ENCODE measurements at places on chromosomes 5 and 9.

GRCh38 chr9:108634672-108635462 is 220.9 kb downstream of the ACTL7B start:
- no peak for DNase-seq

DNA sequence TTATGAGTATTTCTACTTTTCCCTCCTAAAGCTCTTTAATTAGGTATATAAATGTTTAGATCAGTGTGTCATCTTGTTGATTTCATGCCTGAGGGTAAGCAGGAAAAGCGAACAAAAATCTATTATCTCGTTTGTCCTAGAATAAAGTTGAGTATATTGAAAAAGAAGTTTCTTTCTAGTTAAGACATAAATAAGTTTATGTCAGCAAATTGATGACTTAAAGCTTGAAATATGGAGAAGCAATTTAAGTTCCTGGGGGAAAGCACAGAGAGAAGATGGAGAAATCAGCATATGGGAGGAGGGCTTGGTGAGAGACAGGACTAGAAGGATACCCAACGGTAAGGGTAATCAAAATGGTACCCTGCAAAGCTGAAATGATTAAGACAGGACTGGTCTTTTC is 813.4 kb downstream of the MTRR start:
- no peak for DNase-seq

DNA sequence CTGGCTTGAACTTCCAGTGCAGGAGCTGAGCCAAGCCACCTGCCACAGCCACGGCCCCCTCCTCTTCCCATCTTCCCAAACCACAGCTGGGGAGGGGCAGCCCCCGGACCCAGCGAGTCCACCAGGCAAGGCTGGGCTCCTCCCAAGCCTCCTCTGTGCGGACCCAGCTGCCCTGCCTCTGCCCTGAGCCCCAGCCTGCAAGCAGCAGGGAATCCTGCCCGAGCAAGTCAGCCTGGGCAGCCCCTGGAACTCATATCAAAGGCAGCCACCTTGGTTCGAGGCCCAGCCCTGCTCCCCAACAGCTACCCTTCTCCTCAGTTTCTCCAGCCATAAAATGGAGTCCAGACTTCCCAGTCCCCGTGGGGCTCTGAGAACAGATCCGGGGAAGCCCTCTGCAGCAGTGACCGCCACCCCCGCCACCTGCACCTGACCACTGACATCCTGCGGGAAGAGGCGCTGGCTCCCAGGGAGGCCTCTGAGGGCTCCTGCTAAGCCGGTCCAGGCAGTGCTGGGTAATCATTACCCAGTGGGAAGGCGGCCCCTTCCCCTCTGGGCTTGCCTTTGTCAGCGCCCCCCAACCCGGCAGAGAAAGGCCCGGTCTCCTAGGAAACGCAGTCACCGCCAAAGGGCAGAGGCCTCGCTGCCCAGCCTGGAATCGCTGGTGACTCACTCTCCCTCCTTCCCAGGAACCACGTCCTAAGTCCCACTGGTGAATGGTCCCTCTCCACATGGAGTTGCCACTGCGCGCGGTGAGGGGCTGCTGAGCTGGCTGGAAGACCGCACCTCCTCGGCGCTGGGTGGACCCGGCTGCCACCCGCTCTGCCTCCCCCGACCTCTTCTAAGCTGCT is 1.5 kb downstream of the VAV2 start:
- no peak for DNase-seq

- no peak for DNase-seq
Observed at GRCh38 chr9:35035851-35036701, 36.3 kb downstream of the VCP start.

- no peak for DNase-seq
Observed at GRCh38 chr5:82735160-82735789, 341.9 kb downstream of the TMEM167A start.

- DNase-seq: no peak
Observed at GRCh38 chr5:14206028-14206725, 63.0 kb downstream of the TRIO start.

DNA sequence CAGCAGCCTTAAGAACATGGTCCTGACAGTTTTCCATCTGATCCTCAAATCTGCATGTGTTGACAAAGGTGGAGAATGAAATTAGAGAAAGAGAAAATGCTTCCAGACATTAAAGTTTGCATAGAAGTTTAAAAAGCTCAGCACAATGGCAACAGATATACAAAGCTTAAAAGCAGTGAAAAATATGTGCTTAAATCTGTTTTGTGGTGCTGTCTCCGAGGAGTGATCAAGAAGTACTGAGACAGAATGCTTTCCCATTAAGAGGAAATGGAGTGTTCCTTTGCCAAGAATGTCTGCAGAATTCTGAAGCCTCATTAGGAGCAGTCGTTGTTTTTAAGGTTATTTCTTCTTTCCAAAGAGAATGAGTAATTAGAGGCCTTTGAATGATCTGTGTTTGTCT is 131.4 kb downstream of the MCTP1 start:
- no peak for DNase-seq

DNA sequence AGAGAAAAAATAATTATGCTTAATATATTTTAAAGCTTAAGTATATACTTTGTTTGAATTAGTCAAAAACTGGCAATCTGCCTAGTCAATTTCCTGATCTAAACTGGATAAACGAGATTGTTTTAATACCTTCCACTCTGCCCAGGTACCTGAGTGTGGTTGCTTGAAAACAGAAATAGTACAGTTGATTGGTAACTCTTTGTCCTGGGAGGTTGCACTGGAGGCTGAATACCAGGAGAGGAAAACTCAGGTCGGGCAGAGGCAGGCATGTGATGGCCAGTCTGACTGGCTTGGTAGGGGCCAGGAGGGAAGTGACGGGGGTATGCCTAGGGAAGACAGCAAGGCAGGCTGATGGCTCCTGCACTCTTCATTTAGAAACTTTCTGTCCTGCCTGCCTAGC is 80.2 kb downstream of the PIK3R1 start:
- no peak for DNase-seq

DNA sequence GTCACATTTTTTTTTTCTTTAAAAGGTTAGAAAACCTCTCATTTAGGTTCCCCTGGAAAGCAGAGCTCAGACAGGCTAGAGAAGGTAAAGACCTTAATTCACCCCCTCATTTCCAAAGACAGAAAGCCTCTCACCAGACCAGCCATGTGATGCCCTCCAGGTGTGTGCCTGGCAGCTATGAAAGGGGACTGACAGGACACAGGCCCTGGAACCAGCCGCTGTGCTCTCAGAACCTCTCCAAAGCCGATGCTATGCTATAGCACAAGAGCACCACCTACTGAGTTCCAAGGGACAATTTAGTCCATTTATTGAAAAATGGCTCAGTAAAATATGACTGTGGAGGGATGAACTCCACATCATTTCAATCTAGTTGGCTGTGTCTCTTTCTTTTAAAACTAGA is 48.8 kb downstream of the FANCC start:
- DNase-seq: no peak

- no peak for DNase-seq
Observed at GRCh38 chr9:95297316-95297715, 20.2 kb downstream of the FANCC start.

- DNase-seq: no peak
Observed at GRCh38 chr5:83914662-83915418, 194.2 kb upstream of the HAPLN1 start.

DNA sequence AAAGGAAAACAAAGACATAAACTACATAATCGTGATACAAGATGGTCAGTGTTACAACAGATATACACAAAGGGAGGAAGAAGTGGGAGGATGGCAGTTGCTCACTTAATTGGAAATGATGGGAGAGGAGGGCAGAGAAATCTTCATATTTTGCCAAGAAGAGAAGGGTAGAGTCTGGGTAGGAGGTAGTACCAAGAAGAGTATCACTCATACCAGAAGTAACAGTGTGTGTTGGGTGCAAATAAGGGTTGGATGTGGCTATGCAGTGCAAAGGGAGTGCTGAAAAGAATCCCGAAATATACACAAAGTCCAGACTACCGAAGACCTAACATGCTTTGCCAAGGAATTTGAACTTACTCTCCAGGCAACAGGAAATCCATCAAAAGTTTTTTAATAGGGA is 41.0 kb downstream of the ERMP1 start:
- DNase-seq: no peak

- no peak for DNase-seq
Observed at GRCh38 chr5:56848206-56848605, 32.9 kb downstream of the MAP3K1 start.

DNA sequence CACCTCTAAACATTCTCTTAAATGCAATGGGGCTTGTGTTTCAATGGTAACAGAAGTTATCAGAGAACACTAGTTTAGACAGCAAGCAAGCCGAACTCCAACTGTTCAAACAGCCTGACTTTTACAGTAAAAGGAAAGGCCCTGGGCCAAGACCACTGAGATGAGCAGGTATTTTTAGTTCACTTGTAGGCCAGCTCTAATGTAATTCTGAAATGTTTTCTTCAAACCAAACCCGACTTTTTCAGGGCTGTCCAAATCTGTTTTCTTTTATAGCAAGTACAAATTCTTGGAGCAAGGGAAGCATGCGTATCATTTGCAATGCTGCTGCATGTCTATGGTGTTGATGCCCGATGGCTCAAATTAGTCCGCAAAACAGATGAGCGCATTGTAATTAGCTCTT is 192.9 kb downstream of the SLF1 start:
- DNase-seq: no peak

DNA sequence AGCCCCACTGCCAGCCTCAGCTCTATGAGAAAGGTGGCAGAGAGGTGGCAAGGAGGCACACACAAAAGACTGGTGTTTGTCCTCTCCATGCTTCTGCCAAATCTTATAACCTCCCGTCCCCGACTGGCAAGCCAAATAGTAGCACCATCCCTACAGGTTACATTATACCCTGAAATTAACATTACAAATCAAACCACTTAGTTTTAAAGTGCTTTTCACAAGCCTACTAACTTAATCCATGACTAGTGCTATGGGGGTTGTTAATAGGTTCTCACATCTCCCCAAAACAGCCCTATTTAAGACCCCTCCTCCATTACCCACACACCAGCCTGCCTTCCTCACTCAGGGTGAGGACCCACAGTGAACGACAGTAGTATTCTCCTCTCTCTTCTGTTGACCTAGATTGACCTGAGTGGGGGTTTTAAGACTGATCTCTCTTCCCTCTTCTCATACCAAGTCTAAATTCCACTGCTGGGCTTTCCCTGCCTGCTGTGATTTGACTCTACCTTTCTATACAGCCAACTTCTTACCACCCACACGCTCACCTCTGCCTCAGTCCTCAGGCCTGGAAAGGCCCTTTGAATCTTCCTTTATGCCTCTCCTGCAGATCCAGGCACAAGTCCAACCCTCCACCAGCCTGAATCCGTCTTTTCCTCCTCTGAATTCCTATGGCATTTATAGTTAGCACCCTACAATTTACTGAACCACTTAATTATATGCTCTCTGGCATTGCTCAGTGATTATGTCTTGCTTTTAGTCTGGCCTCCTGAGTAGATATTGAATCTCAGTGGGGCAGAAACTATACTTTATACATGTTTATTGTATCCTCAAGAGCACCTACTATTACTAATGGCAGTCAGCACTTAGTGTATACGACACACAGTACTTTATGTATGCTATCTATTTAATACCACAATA is 116.1 kb downstream of the TMEM174 start:
- DNase-seq: no peak

DNA sequence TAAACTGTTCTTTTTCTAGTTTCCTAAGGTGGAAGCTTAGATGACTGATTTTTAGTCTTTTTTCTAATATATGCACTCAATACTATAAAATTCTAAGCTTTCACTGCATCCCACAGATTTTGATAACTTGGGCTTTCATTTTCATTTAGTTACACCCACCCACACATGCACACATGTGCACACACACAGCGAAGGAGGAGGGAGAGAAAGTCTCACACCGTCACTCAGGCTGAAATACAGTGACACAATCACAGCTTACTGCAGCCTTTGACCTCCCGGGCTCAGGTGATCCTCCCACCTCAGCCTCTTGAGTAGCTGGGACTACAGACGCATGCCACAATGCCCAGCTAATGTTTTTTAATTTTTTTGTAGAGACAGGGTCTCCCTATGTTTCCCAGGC is 96.5 kb downstream of the SMIM23 start:
- no peak for DNase-seq

DNA sequence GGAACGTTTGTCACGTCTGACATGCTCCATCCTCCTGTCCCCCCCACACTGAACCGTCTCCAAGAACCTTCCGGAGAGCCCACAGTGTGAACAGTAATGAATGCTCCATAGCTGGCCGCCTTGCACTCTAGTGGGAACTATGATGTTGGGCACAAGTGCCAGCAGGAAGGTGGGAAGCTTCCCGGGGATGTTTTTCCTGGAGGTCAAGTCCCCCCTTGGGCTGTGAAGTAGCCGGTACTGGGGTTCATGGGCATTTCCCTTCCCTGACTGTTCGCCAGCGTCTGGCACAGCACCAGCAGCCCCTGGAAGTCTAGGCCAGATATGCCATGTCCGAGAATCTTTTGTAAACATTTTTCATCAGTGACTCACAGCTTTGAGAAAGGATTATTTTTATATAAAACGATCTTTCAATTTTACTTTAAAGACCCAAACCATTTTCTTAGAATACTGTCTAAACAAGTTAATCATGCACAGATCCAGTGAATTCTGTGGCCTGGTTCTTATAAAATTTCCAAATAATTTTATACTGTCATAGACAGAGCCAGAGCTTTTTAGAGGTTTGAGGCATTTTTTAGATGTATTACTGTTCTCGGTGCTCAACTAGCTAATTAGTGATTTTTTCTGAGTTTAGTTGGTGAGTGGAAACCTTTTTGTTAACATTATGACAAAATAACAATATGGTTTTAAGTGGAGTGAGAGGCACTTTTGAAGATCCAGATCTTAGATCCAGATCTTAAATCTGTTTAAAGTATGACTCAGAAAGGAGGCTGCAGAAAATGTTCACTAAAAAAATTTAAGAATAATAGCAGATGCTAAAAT is 11.6 kb downstream of the ABL1 start:
- no peak for DNase-seq

DNA sequence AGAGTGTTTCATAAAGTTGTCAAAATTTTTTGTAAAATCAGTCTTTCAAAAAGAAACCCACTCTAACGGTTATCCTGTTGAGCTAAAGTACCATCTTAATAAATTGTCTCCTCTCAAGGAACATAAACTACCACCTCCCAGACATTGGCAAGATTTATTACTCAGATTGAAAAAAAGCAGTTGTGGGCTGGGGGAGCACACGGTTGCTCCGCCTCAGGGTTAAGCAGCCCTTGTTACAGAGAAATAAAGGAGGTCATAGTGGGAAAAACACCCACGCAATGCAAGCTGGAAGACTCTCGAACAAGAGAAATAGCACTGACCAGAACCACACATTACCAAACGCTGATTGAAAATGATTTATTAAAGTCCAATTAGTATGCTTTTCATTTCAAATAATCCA is 165.3 kb downstream of the LPAR1 start:
- no peak for DNase-seq

- DNase-seq: no peak
Observed at GRCh38 chr5:33894566-33894965, 2.8 kb upstream of the ADAMTS12 start.

GRCh38 chr5:112018846-112019245 is 261.9 kb upstream of the NREP start:
- no peak for DNase-seq

All from T follicular helper cell (primary cell).